ENCODE measurements at places on chromosomes 2 and 18.

- no peak for DNase-seq
These were observed 180.9 kb downstream of the BCL2 start for GRCh38 chr18:63138436-63139340.

GRCh38 chr2:12007282-12007681 is 260.9 kb downstream of the LPIN1 start:
- DNase-seq, result no peak

DNA sequence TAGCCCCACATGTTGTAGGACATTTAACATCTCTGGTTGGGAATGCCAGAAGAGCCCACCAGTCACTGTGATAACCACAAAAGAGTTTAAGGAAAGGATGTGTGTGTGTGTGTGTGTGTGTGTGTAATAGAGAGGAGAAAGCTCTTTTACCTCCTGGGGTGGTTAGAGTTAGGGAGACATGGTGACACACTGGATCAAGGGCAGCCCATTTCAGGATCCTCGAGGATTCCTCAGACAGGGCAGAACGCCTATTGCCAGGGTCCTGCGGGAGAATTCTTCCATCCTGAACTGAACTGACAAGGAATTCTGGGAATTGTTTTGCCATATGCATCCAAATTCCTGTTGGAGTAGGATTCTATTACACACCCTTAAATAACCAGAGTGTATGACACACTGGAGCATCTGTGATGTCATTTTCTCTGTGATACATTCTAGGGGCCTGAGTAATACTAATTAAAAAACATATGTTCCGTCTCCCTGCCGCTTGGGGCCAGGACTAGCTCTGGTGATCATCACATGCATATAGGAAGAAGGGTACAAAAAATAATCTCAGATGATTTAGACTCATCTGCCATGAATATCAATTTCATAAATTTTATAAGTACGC is 156.4 kb upstream of the MMADHC start:
- no peak for DNase-seq

DNA sequence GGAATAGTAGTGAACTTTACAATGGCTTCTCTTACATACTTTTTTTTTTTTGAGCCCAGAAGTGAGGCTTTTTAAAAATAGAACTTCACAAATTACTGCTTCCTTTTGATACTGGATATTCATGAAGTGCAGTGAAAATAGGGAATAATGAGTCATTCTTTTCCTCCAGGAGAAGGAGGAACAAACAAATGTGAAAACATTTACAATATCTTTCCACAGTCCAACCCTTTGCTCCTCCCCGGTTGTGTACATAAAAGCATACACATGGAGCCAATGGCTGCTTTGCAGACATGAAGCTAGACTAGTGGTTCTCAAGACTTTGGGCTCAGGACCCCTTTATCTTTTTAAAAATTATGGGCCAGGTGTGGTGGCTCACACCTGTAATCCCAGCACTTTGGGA is 266.9 kb downstream of the GBX2 start:
- DNase-seq, result no peak

DNA sequence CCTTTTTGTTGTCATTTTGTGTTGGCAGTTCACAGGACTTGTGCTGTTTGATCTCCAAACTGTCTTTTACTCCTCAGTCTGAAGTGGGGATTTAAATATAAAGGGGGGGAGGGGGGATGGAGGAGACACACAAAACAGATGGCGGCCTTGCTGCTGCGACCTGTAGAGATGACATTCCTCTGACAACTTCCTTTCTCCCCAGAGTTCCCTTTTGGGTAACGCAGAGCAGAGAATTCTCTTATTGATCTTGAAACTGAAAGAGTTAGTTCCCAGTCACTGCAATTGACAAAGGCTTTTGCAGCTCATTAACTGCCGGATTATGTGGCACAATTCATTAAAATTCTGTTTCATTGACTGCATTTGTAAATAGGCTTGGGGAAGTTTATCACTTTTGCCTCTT is 279.3 kb downstream of the TSN start:
- no peak for DNase-seq

GRCh38 chr2:128404709-128405466 is 86.2 kb upstream of the HS6ST1 start:
- no peak for DNase-seq

GRCh38 chr2:24083567-24084385 is 858 bp downstream of the TP53I3 start:
- DNase-seq, result peak; percentile 47

GRCh38 chr2:42897358-42897757 is 105.0 kb upstream of the HAAO start:
- no peak for DNase-seq

DNA sequence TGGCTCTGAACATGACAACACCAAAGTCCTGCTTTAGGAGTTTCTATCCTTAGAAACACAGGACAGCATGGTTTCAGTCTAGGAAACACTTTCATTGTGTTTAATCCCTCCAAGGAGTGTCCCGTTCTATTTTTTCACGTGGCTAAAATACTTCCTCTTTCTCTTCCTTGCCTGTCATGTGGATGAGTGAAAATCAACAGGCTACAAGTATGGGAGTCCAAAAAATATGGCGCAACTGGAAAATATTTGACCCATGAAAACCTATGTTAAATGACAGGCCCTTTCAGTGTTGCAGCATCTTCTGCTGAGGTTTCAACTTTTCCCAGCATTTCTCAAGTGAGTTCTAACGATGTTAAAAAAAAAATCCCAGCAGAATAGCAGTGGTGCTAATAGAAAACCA is 146.3 kb downstream of the LAMA3 start:
- DNase-seq, result no peak

DNA sequence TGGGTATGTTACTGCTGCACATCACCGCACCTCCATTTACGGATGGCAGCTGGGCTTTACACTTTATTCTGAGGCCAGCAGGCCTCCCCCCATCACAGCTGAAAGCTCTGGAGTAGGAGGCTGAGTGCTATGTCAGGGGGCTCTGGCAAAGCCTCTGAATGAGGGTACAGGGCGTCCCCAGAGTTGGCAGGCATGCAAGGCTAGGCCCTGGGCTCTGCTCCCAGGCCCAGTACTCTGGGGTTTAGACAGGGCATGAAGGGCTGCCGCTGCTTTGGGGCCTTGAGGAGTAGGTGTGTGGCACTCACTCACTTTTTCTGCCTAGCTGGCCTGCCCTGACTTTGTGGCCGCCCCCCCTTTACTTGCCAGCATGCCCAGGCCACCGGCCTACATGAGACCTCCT is 90.8 kb downstream of the WDSUB1 start:
- no peak for DNase-seq

- no peak for DNase-seq
These were observed 33.5 kb downstream of the FEZ2 start for GRCh38 chr2:36564377-36564930.

GRCh38 chr2:47043142-47043890 is 111.8 kb downstream of the STPG4 start:
- DNase-seq, result no peak

DNA sequence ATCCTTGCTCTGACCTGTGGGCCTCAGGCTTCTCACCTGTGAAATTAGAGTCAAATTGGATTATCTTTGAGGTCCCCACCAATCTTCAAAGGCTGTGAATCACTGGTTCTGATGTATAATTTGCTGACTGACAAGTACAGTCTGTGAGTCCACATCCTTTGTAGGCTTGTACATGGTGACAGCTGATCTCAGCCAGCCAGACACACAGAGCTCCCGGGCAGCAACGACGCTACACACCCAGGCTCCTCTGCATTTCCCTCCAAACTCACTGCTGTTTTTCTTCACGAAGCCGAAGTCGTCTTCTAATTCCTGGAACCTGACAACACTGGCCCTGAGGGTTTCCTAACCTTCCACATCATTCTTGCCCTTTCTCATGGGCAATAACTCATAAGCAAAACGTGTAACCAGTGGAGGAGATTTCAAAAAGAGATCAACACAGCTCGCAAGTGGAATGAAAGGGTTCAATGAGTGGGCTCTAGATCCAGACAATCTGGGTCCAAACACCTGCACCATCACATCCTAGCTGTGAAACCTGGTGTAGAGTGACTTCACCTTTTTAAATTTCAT is 37.9 kb upstream of the EVA1A start:
- no peak for DNase-seq
